Stimulated activated CD8-positive, alpha-beta memory T cell treated with anti-CD3 and anti-CD28 coated beads, Interleukin-7, amount 100 ng/mL, for 1 hour (primary cell): ENCODE measurements at places on chromosomes 2 and 18.

- no peak for DNase-seq
These were observed 91.7 kb upstream of the RMDN2 start for GRCh38 chr2:37833423-37833822.

GRCh38 chr2:120740375-120740764 is 4.7 kb downstream of the GLI2 start:
- no peak for DNase-seq

DNA sequence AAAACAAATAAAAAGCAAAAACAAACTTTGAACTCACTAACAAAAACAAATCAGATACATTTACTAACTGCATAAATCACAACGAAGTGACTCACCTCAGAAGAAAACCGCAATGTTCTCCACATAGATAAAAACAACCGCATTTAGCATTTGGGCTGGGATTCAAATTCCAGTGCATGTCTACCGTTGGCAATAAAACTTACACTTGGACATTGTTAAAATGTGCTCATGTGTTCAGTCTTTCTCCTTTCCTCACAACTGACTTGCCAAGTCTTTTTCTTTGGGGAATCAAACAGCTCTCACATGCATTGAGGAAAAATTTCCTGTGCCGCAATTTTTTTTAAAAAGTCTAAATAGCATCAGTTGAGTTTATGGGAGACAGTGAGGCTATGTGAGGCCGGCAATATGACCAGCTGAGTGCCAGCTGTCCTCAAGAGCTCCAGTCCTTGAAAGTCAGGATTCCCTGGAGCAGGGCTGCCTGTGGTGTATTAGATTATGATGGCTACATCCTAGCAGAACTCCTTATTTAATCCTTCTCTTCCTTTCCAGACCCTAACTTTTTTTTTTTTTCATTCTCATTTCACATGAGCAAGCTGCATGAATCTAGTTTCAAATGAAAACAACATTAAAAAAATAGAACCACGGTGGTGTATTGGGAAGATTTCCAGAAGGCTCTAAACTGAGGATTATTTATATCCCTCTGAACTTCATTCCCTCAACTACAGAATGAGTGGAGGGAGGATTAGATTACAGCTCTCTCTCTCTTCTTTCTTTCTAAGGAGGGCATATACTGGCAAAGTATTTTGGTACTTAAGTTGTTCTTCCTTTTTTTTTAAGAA is 70.2 kb upstream of the MEIS1 start:
- DNase-seq = no peak

GRCh38 chr18:41657189-41657588 is 297.8 kb upstream of the PIK3C3 start:
- DNase-seq = no peak

- no peak for DNase-seq
These were observed 86.1 kb downstream of the SLC4A10 start for GRCh38 chr2:161710131-161710915.

DNA sequence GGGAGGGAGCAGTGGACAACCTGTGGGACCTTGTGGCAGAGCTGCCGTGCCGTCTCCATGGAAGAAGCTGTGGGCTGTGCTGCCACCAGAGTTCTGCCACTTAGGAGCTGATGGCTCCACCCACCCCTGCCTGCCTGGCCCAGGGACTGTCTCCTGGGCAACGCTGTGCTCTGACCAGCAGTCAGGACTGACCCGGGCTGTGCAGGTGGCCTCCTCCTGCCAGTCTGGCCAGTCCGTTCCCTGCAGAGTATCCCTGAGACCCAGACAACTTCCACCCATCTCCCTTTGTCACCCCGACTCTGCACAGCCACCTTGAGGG is 12.8 kb downstream of the ASIC4 start:
- DNase-seq = no peak

- DNase-seq = no peak
These were observed 138.4 kb downstream of the RPIA start for GRCh38 chr2:88829607-88830463.

- DNase-seq = no peak
These were observed 5.1 kb upstream of the GAL3ST2 start for GRCh38 chr2:241771286-241772062.

DNA sequence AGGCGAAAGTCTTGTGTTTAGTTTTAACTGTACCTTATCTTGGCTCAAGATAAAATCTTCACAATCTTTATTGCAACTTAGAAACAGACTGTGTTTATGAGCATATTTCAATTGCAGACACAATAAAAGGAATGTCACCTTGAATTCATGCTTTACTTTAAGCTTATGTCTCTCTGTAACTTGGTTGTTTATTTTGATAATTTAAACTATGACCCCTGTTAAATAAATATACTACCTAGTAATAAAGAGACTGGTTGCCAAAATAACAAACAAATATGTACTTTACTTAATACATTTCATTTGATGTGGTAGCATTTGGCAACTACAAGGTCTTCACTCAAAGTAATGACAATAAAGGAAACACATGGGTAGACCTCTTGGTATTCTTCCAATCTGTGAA is 202.6 kb downstream of the KCNJ3 start:
- no peak for DNase-seq

DNA sequence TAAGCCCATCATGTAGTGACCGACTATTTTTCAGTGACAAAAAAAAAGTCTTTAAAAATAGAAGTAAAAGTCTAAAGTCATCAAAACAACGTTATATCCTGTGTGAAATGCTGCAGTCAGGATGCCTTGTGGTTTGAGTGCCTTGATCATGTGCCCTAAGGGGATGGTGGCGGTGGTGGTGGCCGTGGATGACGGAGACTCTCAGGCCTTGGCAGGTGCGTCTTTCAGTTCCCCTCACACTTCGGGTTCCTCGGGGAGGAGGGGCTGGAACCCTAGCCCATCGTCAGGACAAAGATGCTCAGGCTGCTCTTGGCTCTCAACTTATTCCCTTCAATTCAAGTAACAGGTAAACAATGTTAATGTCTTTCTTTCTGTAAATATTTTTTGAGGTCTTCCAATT is at the start of gene CD28:
TSS of gene CD28 (plus strand) at position 237 of the 400 bp plus-strand sequence. CDS start at position 295, 58 bp downstream.
- peak; percentile 64 for DNase-seq

DNA sequence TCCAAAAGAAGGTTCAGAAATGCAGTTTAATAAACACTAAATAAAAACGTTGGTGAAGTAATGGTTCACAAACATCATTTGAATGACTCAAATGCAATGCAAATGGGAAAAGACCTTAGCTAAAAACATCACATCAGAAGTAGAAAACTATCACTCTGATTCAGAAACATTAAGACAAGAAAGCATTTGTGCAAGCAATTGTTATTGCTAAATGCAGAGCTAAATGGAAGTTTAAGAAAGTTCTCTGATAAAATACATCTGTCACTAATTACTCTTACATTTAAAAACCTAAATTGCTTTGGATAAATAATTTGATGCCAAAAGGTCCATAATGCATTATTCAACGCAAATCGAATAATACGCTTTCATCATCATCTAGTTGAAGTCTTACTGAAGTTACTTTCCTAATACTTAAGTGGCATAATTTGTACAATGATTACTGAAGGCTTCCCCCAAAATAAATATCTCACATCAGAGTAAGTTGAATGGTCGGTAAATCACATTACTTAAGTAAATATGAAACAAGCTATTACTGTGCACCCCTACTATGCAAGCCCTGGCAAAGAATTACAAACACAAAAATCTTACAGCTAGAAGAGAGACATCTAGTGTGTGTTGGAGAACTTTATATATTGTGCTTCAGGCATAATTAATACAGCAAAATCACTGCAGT is 105.7 kb upstream of the KCTD1 start:
- no peak for DNase-seq

- DNase-seq = no peak
These were observed 92.8 kb downstream of the MARCHF4 start for GRCh38 chr2:216279459-216279858.

DNA sequence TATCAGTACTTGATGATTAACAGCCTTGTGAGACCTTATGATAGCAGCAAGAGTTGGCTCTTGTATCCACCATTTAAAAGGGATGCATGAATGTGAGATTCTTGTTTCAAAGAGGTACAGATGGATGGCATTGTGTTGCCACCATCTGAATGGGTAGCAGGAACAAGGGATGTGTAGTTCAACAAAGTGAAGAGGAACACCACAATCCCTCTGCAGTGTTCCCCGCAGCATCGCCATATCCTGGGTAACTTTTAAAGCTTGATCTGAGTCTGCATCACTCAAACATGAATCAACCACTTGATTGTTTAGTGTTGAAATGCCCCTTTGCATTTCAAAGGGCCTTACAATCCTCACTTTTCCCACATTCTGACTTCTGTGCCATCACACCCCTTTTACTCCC is 106.7 kb downstream of the SS18 start:
- DNase-seq = no peak
